ENCODE measurements at places on chromosomes 6 and 20. TPM values are rescaled to one million over a fixed set of nuclear protein-coding genes. Genes with fewer than 3 reads are reported as not detected.

- peaks cover 18% of the 10 kb centered on the region for H3K36me3 ChIP-seq
- no peak overlapping the region for H3K4me3 ChIP-seq
- DNase-seq: peak; percentile 58
- H3K27me3 ChIP-seq: no peaks in the 10 kb centered on the region
- peaks cover 50% of the 10 kb centered on the region for H3K4me1 ChIP-seq
These were observed 65.9 kb downstream of the PTPN1 start for GRCh38 chr20:50575865-50576720.

DNA sequence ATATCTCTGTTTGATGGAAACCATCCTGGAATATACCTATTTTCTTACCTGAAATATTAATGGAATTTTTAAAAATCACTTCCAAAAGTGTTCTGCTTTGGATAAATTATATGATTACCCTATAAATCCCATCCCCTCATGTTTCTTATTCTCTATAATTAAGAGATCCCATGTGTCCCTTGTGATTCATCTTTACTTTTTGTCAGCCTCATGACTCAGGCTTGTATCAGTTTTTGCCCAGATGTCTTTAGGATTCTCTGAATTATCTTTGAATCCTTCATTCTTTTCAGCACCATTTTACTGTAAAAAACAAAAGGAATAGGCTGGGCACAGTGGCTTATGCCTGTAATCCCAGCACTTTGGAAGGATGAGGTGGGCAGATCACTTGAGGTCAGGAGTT lies 804.5 kb upstream of the CITED2 start:
- H3K27me3 ChIP-seq: no peaks in the 10 kb centered on the region
- H3K27ac ChIP-seq: no peak overlapping the region
- H3K4me1 ChIP-seq: no peaks in the 10 kb centered on the region

- H3K27me3 ChIP-seq: peaks cover 10% of the 10 kb centered on the region
- H3K27ac ChIP-seq: no peak overlapping the region
- H3K4me3 ChIP-seq: peak overlapping the region; percentile 19
- DNase-seq: no peak
These were observed 2.0 kb downstream of the CTNNBL1 start for GRCh38 chr20:37695684-37696342.

GRCh38 chr6:7180751-7181150 lies 73.0 kb downstream of the RREB1 start:
- H3K27me3 ChIP-seq: no peaks in the 10 kb centered on the region
- no peak overlapping the region for H3K27ac ChIP-seq
- DNase-seq: no peak
- H3K4me3 ChIP-seq: no peak overlapping the region

GRCh38 chr20:38311091-38311490 lies 7.1 kb downstream of the BPI start:
- H3K4me1 ChIP-seq: peaks cover 4% of the 10 kb centered on the region
- H3K4me3 ChIP-seq: no peak overlapping the region
- no peak for DNase-seq
- H3K27me3 ChIP-seq: peaks cover 27% of the 10 kb centered on the region
- no peaks in the 10 kb centered on the region for H3K36me3 ChIP-seq

GRCh38 chr6:139850512-139850911 lies 476.1 kb upstream of the CITED2 start:
- no peaks in the 10 kb centered on the region for H3K4me1 ChIP-seq
- H3K27ac ChIP-seq: no peak overlapping the region
- no peaks in the 10 kb centered on the region for H3K36me3 ChIP-seq

DNA sequence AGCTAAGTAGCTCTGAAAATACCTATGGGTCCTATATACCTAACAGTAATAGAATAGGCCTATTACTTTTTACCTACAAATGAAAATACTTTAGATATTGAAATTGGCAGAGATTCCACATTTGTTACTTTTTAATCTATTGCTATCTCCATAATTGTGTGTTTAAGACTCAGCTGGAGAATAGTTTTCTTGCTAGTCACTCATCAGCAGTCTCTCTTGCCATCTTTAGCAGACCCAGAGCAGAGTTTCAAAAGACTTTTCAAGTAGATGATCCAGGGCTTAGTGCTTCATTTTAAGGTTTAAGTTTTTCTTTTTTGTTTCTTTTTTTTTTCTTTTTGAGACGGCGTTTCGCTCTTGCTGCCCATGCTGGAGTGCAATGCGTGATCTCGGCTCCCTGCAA lies 12.9 kb downstream of the ANKS1A start:
- no peaks in the 10 kb centered on the region for H3K27me3 ChIP-seq
- DNase-seq: no peak
- no peak overlapping the region for H3K27ac ChIP-seq
- H3K4me1 ChIP-seq: peaks cover 26% of the 10 kb centered on the region

DNA sequence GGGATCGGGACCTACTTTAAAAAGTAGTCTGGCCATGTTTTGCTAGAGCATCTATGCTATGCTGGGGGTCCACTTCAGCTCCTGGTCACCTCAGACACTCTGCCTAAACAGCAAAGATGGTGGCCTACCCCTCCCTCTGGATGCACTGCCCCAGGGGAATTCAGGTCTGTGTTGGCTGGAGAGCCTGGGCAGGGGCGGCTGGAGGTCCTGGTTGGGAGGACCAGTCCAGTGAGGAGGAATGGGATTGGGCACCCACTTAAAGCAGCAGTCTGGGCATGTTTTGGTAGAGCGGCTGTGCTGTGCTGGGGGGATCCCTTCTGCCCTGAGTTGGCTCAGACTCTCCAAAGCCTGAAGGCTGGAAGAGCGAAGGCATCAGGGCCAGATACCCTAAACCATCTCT lies 23.2 kb upstream of the TCF21 start:
- no peak overlapping the region for H3K4me3 ChIP-seq
- H3K27ac ChIP-seq: no peak overlapping the region
- DNase-seq: no peak
- peaks cover 32% of the 10 kb centered on the region for H3K27me3 ChIP-seq
- peaks cover 14% of the 10 kb centered on the region for H3K36me3 ChIP-seq

- peaks cover 12% of the 10 kb centered on the region for H3K4me1 ChIP-seq
- peak overlapping the region; percentile 38 for H3K27ac ChIP-seq
- H3K4me3 ChIP-seq: peak overlapping the region; percentile 24
- H3K27me3 ChIP-seq: no peaks in the 10 kb centered on the region
These were observed 6.5 kb downstream of the BMP5 start for GRCh38 chr6:55868771-55869479.

DNA sequence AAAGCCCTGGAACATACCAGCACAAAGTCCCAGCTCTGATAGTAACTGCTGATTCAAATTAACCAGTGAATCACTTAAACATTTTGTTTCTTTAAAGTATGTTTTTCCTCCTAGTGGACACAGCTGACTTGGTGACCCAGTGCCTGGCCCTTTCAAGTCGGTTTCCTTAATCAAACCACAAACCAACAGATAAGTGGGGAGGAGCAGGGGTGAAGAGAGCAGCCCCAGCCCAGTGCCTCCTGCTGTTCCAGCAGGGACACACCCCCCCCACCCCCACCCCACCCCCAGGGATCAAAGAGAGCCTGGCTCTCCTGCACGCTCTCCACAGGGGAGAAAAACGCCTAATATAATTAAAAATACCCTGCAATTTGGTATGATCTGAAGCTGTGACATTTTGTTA lies 55.4 kb upstream of the TBXT start:
- H3K27me3 ChIP-seq: peaks cover 35% of the 10 kb centered on the region
- no peak overlapping the region for H3K27ac ChIP-seq
- peaks cover 5% of the 10 kb centered on the region for H3K4me1 ChIP-seq
- H3K4me3 ChIP-seq: no peak overlapping the region
- H3K36me3 ChIP-seq: no peaks in the 10 kb centered on the region

DNA sequence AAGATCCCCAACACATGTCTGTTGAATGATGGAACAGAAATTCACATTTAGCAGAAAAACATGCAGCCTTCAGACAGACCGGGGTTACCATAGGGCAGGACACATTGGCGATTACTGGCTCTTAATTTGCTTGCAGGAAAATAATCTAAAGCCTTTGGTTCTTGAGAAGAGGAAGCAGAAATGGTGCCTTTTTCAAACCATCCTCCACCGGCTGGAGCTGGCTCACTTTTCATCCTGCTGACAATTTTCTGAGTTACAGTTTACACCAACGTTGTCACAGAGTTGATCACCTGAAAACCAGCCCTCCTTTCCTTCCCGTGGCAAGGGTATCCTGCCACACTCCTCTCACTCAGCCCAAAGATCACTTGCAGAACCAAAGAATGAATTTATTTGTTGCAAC lies 32.6 kb downstream of the SF3B5 start:
- H3K27me3 ChIP-seq: peaks cover 9% of the 10 kb centered on the region
- peak overlapping the region; percentile 91 for H3K4me3 ChIP-seq
- H3K36me3 ChIP-seq: peaks cover 3% of the 10 kb centered on the region
- H3K4me1 ChIP-seq: peaks cover 47% of the 10 kb centered on the region

GRCh38 chr20:53032478-53032932 lies 60.3 kb downstream of the TSHZ2 start:
- H3K36me3 ChIP-seq: peaks cover 5% of the 10 kb centered on the region
- no peaks in the 10 kb centered on the region for H3K27me3 ChIP-seq
- no peak overlapping the region for H3K4me3 ChIP-seq
- no peak for DNase-seq

DNA sequence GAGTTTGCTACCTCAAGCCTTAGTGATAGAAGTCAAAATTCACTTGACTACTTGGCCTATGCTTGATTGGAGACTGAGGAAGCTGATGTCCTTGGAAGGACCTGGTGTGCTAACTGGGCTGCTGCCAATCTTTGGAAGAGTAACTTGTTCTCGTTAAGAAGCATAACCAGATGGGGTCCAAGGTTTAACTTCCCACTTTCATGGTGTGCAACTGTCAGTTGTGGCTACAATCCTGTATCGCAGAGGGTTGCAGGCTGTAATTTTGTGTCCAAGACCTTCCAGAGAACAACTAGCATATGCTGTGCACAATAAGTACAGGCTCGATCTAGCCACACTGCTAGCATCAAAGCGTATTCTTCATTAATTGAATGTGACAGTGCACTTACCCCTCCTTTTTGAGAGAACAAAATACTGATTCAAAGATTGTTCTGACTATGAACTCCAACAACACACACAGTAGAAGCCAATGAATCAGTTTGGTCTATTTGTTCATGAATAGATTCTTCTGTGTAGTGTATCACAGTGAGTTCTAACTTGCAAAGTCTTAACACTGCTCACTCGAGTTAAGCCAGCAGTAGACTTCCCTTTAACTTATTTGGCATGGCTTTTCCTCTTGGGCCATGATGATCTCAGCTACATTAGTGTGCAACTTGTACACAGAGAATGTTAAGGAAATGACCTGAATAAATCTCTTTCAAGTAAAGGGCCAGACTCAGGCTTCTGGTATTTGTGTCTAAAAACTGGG lies 15.8 kb upstream of the PLCB1 start:
- H3K36me3 ChIP-seq: no peaks in the 10 kb centered on the region
- H3K27ac ChIP-seq: no peak overlapping the region
- H3K27me3 ChIP-seq: peaks cover 15% of the 10 kb centered on the region
- H3K4me1 ChIP-seq: no peaks in the 10 kb centered on the region

DNA sequence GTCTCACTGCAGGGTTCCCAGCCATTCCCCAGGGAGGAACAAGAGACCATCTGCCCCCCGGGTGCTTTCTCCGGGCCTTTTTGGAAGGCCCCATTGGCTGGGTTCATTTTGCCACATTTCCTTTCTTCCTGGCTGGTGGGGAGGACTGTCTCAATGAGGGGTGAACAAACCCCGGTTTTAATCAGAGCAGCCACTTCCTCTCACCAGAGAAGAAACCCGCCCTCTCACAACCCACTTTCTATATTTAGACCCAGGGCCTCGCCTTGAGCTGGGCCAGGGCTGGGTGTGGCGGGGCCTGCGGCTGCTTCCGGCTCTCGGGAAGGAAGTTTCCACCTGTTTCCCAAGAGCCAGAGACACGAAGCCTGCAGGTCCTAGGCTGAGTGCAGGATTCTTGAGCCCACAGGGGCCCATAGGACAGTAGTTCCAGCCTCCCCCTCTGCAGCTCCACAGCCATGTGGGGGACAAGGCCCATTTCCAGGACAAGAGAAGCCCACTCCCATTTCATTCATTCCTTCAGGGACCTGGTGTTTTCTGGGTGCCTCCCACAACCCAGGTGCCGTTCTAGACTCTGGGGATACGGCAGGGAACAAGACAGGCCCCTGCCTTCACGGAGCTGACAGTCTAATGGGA lies 41.8 kb downstream of the RBM38 start:
- H3K36me3 ChIP-seq: no peaks in the 10 kb centered on the region
- H3K4me1 ChIP-seq: peaks cover 48% of the 10 kb centered on the region
- peak overlapping the region; percentile 68 for H3K4me3 ChIP-seq
- H3K27me3 ChIP-seq: no peaks in the 10 kb centered on the region

- H3K4me1 ChIP-seq: peaks cover 6% of the 10 kb centered on the region
- no peak overlapping the region for H3K4me3 ChIP-seq
- no peaks in the 10 kb centered on the region for H3K27me3 ChIP-seq
- no peak for DNase-seq
- no peaks in the 10 kb centered on the region for H3K36me3 ChIP-seq
- H3K27ac ChIP-seq: no peak overlapping the region
These were observed 6.2 kb downstream of the CTSA start for GRCh38 chr20:45897289-45897688.

GRCh38 chr6:169902604-169903003 lies 151.2 kb downstream of the ERMARD start:
- H3K27ac ChIP-seq: no peak overlapping the region
- H3K4me3 ChIP-seq: no peak overlapping the region
- peaks cover 14% of the 10 kb centered on the region for H3K36me3 ChIP-seq
- no peaks in the 10 kb centered on the region for H3K4me1 ChIP-seq
- no peaks in the 10 kb centered on the region for H3K27me3 ChIP-seq
- DNase-seq: no peak

- H3K27ac ChIP-seq: no peak overlapping the region
- H3K4me1 ChIP-seq: peaks cover 8% of the 10 kb centered on the region
- peaks cover 16% of the 10 kb centered on the region for H3K27me3 ChIP-seq
These were observed 56.3 kb upstream of the ANKEF1 start for GRCh38 chr20:9978397-9979004.

DNA sequence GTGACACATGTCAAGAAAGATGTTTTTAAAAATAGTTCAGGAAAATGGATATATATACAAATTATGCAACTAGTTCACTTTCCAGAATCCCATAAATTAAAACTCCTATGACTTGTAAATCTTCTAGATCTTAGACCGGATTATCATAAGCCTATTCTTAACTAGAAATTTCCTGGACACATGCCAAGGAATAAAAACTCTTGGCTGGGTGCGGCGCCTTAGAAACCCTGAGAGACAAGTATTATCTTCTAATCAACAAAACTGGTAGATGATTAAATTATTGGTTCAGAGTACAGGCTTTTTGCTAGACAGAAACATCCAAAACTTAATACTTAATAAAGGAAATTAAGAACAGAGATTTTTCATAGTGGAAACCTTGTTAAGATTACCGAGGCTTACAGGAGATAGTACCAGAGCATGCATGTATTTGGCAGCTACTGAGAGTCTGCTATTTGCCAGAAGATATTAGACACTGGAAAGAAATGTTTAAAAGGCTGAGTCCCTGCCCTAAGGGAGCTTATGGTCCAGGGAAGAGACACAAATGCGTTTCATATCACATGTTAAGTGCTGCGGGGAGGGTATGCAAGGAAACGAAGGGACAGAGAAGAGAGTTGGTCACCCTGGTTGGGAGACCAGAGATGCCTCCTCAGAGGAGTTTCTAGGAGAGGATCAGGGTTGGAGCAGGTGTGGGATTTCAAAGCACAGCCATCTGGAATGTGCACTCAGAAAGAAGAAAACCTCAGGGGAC lies 46.5 kb upstream of the IFNGR1 start:
- H3K27me3 ChIP-seq: peaks cover 44% of the 10 kb centered on the region
- H3K4me1 ChIP-seq: peaks cover 23% of the 10 kb centered on the region
- no peak for DNase-seq
- H3K4me3 ChIP-seq: no peak overlapping the region

The BCKDHB gene
- 13.7 TPM for total RNA-seq

The ADTRP gene
- total RNA-seq: 71.6 TPM

The FRS3 gene
- total RNA-seq: 11.4 TPM

The GSTA3 gene
- total RNA-seq: not detected

The PRRT1 gene
- 1.2 TPM for total RNA-seq

The RAET1L gene
- not detected for total RNA-seq

The BPIFB1 gene
- total RNA-seq: not detected

The SNRPB gene
- total RNA-seq: 286 TPM
